ENCODE measurements at places on chromosomes 5 and 9. TPM values are rescaled to one million over a fixed set of nuclear protein-coding genes. Genes with fewer than 3 reads are reported as not detected.

DNA sequence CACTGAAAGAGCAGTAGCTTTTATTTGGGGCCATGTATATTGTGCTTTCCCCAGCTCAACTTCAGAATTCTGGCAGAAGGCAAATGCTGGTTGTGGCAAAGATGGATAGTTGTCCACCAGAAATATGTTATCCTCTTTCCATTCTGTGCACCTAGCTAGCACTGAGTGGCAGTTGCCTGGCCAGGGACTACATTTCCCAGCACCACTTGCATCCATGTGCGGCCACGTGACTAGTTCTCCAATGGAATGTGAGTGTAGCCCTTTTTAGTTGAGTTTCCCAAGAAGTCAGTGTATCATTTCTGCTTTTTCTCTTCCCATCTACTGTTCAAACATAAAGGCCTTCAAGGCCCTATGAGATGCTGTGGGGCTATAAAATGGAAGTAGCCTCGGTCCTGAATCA lies 354.0 kb upstream of the CLINT1 start:
- no peak for DNase-seq

- DNase-seq, result no peak
These were observed 3.9 kb downstream of the NIPAL4 start for GRCh38 chr5:157463621-157464518.

DNA sequence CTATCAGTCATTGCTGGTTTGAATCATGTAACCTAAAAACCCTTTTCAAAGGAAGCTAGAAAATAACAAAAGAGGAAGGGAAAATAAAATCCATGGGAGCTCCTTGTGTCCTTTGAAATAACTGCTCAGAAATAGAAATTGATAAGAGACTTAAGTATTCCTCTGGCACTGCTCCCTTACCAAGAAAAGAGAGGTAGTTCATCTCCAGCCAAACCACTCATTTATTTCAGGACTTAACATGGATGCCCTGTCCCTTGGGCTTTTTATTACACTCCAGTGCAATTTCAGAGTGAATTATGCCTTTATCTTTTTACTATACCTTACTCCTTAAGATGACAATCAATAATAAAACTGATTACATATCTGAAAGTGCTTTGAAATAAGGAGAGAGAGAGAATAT lies 61.0 kb downstream of the MUSK start:
- DNase-seq, result no peak

DNA sequence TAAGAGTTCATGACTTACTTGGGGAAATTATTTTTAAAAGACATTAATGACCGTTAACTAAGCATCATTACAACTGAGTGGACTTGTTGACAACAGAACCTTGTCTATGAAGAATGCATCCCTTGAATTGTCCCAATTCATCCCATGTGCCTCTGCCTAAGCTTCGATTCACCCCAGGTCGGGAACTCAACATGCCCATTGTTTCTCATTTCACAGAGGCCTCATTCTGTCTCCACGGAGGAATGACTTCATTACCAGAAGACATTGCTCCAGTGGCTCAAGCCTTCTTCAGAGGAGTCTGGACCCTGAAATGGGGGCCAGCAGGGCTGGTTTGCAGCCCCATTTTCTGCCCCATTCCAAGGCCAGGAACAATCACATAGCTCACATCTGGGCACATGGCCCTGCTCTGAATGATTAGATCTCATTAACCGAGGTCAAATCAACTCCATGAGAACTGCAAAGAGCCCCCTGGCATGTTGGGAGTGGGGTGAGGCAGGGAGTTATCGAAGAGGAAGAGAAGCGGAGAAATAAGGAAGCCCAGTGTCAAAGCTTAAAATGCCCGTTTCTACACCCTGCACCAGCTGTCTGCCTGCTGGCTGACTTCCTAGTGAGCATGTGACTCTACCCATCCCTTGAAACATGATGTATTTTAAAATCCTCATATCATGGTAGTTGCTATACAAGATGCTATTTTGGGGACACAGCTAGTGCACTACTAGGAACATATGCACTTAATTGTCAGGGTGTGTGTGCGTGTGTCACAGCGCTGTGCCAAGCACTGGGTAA lies 137.3 kb downstream of the LHFPL2 start:
- no peak for DNase-seq

GRCh38 chr5:45093377-45093776 lies 284.6 kb downstream of the MRPS30 start:
- no peak for DNase-seq

- no peak for DNase-seq
These were observed 184.0 kb downstream of the GOLPH3 start for GRCh38 chr5:31990081-31990650.

DNA sequence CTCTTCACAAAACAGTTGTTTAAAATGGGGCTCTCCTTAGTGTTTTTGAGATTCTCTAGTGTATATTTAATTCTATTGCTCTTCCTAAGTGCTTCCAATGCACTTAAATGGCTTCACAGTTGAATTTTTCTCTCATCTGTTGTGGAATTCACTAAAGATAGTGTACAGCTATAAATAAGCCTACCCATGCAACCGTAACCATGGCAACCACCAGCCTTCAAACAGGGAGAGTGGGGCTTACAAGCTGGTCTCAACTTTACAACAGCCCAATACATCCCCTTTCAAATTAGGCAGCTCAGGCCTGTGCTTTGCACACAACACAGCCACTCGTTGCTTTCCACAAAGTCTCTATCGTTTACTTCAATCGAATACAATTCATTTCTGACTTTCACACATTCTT lies 144.0 kb upstream of the PLPPR1 start:
- DNase-seq, result no peak

- DNase-seq, result peak; percentile 49
These were observed 49.3 kb downstream of the DUSP1 start for GRCh38 chr5:172721455-172722326.

DNA sequence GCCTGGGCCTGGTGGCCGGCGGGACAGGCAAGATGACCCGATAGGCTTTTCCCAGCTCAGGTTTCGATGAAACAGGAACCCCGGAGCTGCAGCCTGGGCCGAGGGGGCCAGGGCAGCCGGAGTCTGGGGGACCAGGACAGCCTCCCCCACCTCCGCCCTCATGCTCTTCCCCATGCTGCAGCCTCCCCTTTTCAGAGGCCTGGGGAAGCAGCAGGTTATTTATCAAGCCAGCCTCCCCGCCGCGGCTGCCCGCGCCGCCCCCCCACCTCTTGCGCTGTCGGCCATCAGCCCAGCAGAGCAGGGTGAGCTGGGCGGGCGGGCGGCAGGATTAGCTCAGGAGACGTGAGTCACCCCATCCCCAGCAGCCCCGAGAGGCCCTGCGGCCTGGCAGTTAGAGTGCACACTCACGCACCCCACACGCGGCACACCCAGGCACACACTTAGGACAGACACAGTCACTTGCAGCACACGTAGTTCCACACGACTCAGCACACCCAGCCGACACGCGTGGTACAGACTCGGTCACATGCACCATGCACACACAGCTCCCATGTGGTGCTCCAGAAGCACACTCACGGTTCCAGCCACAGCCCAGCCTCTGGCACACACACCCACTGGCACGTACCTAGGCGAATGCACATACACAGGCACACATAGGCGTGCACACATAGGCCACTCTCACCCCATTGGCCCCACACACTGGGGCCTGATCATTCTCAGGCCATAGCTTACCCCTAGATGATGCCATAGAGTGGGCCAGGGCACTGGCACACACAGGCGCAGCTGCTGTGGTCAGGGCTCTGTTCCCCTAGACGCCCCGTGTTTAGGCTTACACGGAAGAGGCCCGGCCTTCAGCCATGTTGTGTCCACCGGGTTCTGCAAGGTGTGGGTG lies 13.0 kb downstream of the CXXC5 start:
- peak; percentile 97 for DNase-seq

DNA sequence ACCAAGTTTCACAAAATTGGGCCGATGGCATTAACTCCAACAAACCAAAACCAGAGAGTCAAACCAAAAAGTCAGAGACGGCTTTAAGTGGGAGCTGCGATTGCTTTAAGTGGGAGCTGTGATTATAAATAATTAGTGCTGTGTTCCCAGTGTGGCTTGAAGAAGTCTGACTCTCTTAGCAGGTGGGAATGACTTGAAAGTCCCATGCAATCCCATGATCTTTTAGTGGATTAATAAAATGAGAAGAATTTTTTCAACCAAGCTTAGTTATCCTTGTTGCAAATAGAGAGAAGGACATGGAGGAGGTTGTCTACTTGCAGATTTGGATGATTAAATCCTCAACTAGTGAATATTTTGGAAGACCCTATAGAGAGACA lies 68.5 kb downstream of the MYO10 start:
- DNase-seq, result no peak

DNA sequence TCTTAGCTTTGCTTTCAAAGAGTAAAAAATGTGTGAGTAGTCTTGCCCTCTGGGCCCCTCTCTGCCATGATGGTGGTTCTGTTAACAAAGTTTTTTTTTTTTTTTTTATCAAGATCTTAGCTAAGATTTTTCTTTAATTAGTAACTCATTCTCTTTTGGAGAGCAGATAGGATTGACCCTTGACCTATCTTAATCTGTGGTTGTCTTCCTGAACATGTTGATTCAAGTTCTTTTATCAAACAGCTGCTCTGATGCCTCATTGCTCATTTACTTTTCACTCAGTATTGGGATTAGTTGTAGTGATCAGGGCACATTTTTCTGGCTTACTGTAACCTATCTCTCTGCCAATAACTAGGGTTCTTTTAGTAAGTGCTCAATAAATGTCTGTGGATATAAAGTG lies 106.3 kb downstream of the PCSK5 start:
- no peak for DNase-seq

- DNase-seq, result no peak
These were observed 86.8 kb downstream of the PTPRD start for GRCh38 chr9:10525972-10526371.

DNA sequence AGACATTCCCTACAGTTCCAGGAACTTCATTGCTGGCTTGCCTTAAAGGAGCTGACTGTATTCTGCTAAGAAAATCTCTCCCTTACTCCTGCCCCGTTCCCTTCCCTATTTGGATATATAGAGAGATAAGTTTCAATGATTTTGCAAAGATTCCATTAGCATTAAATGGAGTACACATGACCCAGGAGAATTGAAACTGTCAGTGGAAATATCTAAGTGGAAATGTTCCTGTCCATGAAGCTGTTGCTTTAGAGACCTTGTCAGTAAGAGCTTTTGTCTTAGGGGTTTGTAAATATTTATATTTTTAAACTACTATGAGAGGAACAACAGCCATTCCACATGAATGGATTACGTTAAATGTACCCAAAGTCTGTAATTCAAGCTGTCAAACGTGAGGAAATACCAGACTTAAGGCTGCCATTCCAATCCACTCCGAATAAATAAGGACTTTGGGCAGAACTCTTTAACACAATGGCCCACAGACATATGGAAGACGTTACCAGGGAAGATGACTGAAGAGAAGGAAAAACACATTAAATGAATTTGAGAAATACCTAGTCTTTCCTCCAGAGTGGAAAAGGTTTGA lies 387.1 kb upstream of the PAPPA start:
- DNase-seq, result no peak

GRCh38 chr5:143119291-143119769 lies 284.2 kb downstream of the NR3C1 start:
- DNase-seq, result no peak

DNA sequence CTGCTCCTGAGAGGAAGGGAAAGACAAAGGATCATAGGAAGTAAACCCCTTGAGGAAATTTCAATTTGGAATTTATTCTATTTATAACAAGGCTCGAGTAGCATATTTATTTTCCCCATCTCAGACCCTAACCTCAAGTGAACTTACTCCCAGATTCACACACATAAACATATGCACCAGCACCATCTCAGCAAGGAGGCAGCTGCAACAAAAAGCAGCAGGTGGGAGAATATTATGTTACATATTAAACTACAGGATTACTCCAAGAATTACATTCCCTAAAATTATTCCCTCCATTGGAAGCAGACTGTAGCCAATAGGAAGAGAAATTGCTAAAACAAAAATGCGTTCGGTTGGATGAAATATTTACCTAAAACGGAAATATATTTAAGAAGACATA lies 108.4 kb upstream of the PRSS3 start:
- no peak for DNase-seq

DNA sequence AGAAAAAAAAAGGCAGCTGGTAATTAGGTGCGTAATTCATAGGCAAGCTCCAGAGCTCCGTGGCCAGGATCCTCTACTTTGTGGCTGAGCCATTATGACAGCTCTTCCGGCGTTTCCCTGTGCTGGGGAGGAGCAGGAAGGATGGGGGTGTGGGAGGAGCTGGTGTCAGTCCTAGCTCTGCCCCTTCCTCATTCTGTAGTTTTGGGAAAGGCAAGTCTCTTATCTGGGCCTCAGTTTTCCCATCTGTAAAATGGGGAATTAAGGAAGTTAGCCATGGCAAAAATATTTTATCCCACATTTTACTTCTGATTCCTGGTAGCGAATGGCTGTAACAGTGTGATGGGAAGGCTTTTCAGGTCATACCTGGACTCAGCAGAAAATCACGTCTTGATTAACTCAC lies 81.1 kb downstream of the SEC61B start:
- no peak for DNase-seq

DNA sequence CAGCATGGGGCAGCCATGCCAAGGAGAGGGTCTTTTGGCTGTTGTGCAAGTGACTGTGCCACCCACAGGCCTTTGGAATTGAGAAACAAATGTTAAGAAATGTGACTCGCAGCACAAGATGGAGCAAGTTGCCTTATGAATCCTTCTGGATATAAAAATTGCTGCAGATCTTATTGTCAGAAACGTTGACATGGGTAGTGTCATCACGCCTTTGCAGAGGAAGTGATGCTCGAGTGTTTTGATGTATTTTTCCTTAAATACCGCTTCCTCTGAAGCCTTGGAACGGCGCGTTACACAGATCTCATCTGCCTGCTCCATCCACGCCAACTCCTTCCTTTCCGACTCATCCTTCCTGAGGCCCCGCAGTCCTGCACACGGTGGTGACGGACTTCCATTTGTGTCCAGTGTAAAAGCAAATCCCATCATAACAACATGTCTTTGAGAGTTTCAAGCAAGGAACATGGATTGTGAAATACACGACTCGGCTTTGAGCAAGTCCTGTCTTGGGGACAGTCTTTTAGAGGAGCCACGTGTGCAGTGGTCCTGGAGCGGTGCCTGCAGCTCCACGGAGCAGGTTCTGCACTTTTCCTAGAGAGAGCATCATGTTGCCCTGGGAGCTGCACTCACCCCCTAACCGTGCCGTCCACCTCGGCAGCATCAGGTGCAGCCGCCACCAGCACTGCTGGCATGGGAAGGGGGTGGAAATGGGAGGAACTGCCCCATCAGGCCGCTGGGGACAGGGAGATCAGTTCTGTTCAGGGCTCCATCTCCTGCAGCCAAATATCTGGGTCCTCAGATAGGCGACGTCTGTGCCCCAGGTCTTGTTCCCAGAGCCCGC lies 15.1 kb downstream of the ROPN1L start:
- no peak for DNase-seq

DNA sequence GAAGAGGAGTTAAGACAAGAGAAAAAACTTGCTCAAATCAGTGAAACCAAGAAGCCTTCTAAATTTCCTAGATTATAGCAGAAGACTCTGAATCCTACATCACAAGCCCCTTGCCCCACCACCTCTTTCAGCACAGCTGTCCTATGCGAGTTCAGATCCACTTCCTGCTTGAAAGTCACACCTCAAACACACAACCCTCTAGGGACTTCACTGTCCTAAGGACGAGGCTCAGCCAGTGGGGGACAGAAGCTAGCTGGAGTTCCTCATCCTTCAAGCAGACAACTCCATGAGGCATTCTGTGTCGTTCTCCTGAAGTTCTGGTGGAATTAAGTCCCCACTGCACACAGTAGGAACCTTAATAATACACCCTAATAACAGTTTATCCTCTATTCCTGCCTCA lies 44.3 kb downstream of the NRG2 start:
- DNase-seq, result no peak

Gene RBM22
- 27.9 TPM for total RNA-seq

Gene PCDHA2
- total RNA-seq, result 0.14 TPM

Gene TMEM167A
- total RNA-seq, result 72.6 TPM

Gene CYFIP2
- 96.6 TPM for total RNA-seq

Gene RFX3
- total RNA-seq, result 8.5 TPM

Gene MPDZ
- 70.5 TPM for total RNA-seq

All from posterior vena cava (tissue), 2 donors.